Right kidney (tissue), 9 donors: ENCODE measurements at places on chromosomes 2 and 18.

GRCh38 chr2:183998797-183999190 lies 599.5 kb upstream of the ZNF804A start:
- DNase-seq = no peak

GRCh38 chr2:150230004-150230403 lies 257.5 kb downstream of the RND3 start:
- no peak for DNase-seq

GRCh38 chr2:16090650-16091575 lies 150.6 kb downstream of the MYCN start:
- no peak for DNase-seq

GRCh38 chr2:170377500-170378207 lies 199.7 kb downstream of the MYO3B start:
- DNase-seq = no peak

GRCh38 chr2:42841344-42841743 lies 49.0 kb upstream of the HAAO start:
- no peak for DNase-seq

DNA sequence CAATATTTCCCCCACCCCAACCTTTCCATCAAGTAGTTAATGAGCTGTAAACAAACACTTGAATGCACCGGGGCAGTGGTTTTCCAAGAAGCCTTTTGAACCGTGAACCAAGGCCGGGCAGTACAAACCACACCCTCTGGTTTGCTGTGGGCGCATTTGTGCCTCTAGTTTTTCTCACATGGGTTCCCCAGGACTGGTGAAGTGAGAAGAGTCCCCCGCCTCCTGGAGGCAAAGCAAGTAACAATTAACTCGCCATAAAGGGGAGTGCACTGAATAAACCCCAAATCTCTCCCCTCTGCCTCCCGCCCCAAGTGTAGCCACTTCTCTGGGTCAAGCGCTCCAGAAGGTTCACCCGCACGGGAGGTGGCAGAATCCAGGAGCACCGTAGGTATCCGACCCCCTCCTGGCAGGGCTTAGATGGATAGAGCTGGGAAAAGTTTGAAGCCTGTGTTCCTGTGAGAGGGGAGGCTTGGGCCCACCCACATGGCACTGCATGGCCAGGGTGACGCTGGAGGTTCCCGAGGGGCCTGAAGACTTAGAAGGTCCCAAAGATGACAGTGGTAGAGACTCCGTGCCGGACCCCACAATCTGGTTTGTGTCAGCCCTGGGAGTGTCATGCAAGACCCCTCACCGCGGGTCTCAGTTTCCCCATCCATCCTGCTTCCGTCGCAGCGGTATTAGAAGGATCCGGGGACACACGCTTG lies 182.2 kb downstream of the SMAD2 start:
- DNase-seq = peak; percentile 10

DNA sequence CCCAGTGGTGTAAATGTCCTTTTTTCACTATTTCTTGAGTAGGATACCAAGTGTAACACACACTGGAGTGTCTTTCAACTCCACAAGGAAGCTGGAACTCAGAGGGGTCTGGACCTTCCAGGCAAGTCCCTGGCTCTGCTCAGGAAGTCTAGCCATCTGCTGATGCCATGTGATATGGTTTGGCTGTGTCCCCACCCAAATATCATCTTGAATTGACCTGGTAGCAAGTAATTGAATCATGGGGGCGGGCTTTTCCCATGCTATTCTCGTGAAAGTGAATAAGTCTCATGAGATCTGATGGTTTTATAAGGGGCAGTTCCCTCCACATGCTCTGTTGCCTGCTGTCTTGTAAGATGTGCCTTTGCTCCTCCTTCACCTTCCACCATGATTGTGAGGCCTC lies 99.4 kb upstream of the CDC42EP3 start:
- DNase-seq = no peak

GRCh38 chr2:241009601-241010530 lies 11.4 kb downstream of the SNED1 start:
- DNase-seq = peak; percentile 69

DNA sequence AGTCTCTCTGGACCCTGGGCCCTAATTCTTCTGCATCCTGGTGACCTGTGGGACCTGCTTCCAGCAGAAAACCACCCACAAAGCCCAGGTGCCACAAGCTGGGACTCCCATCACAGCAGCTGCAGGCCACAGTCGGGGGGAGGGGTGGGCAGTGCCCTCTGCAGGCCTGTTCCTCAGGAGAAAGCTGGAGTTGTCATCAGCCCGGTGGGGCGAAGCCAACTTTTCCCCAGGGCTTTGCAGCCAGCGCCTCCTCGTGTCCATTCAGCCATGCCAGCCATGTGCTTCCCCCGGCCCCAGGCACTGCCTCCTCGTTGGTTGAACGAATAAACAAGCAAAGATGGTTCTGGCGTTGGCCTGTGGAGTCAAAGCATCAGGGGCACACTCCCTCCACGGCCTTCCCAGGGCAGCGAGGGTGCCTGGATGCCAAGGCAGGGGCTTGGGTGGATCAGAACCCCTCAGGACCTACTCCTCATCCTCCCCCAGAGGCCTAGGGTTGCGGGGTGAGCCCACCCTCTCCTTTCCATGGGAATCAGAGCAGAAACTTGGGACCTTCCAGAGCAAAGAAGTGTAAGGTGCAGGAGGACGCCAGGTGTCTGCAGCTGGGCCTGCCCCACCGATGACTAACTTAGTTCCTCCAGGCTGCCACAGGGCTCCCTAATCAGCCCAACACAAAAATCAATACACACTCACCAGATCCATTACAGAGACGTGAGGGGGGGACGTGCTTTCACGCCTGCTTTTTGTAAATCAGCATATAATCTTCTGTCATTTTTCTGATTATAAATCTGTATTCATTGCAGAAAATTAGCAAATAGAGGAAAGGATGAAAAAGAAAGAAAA lies 75.7 kb upstream of the RAB6C start:
- DNase-seq = no peak

DNA sequence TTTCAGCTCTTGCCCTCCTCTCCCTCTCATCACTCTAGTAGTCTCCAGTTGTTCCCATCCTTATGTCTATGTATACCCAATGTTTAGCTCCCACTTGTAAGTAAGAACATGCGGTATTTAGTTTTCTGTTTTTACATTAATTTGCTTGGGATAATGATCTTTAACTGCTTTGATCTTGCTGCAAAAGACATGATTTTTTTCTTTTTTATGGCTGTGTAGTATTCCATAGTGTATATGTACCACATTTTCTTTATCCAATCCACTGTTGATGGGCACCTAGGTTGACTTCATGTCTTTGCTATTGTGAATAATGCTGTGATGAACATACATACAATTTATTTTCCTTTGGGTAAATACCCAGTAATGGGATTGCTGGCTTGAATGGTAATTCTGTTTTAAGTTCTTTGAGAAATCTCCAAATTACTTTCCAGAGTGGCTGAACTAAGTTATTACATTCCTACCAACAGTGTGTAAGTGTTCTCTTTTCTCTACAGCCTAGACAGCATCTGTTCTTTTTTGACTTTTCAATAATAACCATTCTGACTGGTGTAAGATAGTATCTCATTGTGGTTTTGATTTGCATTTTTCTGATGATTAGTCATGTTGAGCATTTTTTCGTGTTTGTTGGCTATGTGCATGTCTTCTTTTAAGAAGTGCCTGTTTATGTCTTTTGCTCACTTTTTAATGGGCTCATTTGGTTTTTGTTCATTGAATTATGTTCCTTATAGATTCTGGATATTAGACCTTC lies 179.6 kb upstream of the SLC39A10 start:
- DNase-seq = no peak

DNA sequence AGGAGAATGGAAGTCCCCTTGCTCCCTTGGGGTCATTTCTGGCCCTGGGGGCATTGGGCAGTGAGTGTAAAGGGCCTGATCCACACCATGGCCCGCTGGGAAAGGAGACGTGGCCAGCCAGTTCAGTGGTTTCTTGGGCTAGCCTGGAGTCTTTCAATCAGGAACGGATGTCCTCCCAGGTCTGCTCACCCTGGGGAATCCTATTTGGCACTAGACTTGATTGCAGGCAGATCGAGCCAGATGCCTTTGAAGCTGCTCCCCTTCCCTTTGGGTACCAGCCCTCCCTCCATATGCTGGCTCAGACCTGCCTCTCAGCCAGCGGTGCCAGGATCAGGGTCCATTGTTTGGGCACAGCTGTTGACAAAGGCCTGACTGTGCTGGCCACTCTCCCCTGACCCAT lies 11.0 kb downstream of the FBLN7 start:
- no peak for DNase-seq

- no peak for DNase-seq
These were observed 326.4 kb downstream of the EIPR1 start for GRCh38 chr2:3051266-3051665.

- no peak for DNase-seq
These were observed 174.6 kb upstream of the PID1 start for GRCh38 chr2:229445501-229446211.

DNA sequence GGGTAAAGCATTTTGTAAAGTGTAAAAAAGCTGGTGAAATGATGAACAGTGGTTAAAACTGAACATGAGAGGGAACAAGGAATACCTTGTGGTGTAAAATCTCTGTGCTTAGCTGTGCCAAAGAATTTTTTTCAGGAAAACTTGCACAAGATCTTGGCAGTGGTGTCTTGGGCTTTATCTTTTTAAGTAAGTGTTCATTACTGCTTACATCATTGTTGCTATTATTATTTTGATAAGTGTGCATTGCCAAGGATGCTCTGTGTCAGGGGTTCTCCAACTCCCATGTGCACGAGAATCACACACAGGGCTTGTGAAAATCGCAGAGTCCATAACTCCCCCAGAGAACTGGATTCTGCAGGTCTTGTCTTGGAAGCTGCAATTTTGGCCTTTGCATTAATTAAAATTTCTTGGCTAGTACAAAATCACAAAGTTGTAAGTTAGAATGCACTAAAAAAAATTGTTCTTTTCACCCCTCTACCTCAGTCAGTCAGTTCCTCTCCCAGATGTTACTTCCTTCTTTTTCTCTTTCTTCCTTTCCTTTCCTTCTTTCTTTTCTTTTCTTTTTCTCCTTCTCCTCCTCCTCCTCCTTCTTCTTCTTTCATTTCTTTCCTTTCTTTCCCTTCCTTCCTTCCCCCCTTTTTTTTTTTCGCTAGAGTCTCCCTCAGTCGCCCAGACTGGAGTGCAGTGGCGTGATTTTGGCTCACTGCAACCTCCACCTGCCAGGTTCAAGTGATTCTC lies 37.8 kb downstream of the GATA6 start:
- no peak for DNase-seq

DNA sequence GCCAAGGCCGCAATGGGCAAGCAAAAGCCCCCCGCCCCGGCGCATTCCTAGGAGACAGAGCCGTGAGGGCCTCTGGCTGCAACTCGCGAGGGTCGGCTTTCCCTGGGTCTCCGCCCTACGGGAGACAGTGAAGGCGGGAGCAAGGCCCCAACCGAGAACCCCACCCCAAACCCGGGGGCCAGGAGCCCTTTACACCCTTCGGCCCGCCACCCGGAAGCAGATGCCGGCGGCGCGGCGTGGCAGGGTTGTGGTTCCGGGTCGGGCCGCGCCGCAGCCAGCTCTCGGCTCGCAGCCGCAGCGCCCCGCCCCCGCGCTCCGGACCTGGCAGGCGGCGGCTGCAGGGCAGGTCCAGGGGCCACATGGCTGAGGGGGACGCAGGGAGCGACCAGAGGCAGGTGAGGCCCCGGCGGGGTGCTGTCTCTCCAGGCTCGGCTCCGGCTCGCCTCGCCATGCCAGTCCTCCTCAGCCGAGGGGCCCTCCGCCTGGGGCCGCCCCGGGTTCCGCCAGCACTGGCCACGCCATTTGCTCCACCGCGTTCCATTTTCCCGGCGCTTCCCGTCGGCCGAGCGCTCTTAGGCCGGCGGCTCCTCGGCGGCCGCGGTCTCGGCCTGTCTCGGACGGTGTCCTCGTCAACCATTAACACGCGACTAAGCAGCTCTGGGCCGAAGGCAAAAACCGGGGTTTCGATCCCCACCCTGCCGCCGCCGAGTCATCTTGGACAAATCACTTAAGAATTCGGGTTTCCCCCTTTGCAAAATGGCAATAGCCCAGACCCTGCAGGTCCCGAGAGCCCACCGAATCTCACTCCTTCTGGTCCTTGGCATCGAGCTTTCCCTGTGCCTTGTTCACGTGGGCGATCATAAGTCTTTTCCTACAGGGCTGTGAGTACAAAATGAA lies at the start of gene IMPACT:
Gene IMPACT (plus strand): TSS at position 273 of the 897 bp plus-strand sequence. CDS start 87 bp downstream, at position 360.
- DNase-seq = peak; percentile 99

- no peak for DNase-seq
These were observed 1456.1 kb upstream of the ACVR2A start for GRCh38 chr2:146388757-146389156.
